Type B pancreatic cell (in vitro differentiated cells): ENCODE measurements at places on chromosomes 4 and X. TPM values are rescaled to one million over a fixed set of nuclear protein-coding genes. Genes with fewer than 3 reads are reported as not detected.
A peak's percentile ranks its signal among the peaks of the same experiment; 100 is the strongest.

- peaks cover 4% of the 10 kb centered on the region for H3K4me1 ChIP-seq
- H3K27me3 ChIP-seq, result no peaks in the 10 kb centered on the region
- H3K4me3 ChIP-seq, result no peak overlapping the region
These were observed 80.9 kb downstream of the C4orf33 start for GRCh38 chr4:129176864-129177263.

- H3K36me3 ChIP-seq, result no peaks in the 10 kb centered on the region
- peaks cover 6% of the 10 kb centered on the region for H3K4me1 ChIP-seq
- H3K4me3 ChIP-seq, result no peak overlapping the region
- no peak overlapping the region for H3K27ac ChIP-seq
These were observed 96.4 kb downstream of the ANXA10 start for GRCh38 chr4:168188754-168189153.

- peaks cover 8% of the 10 kb centered on the region for H3K4me1 ChIP-seq
- no peak overlapping the region for H3K4me3 ChIP-seq
- no peak overlapping the region for H3K27ac ChIP-seq
- H3K27me3 ChIP-seq, result no peaks in the 10 kb centered on the region
- no peak for DNase-seq
These were observed 24.0 kb downstream of the SMIM14 start for GRCh38 chr4:39614487-39615162.

DNA sequence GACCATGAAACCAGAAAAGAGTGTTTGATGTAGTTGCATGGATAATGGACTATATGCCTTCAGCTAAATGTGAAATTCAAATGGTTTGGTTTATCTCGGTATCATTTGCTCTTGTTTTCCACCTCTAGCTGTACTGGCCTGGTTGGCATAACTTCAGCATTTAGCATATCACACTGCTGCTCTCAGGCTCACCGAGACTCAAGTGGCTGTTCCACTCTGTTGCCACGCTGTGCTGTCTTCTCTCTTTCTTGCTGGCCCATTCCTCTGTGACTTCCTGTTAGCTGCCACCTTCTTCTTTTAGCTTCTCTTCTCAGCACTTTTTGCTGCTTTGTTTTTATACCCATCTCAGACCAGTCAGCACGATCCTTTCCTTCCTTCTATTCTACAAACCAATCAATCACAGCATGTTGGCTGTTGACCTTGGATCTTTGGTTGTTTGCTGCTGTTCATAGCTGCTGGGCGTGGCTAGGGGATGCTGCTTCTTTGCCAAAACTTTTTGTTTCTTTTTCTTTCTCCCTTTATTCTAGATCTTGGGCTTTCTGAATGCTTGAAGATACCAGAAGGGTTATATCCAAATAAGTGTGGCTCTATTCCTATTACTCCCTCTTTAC lies 24.0 kb downstream of the INTS6L start:
- H3K27ac ChIP-seq, result no peak overlapping the region
- H3K27me3 ChIP-seq, result no peaks in the 10 kb centered on the region
- H3K4me3 ChIP-seq, result no peak overlapping the region
- no peak for DNase-seq

DNA sequence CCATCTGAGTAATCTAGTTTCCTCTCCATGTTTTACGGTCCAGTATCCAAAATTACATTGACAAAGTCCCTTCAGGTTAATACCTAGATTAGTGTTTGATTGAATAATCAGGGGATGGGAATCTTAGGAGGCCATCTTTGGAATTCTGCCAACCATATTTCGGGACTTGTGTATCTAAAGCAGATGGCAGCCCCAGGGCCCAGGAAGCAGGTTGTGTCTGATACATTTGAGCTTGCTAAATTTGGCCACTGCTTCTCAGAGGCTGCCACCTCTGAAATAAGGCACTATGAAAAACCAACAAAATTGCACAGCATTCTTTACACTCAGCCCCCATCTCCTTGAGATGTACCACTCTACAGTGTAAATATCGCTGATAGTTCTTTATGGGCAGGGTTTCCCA lies 102.1 kb downstream of the ASB9 start:
- H3K4me3 ChIP-seq, result no peak overlapping the region
- H3K4me1 ChIP-seq, result no peaks in the 10 kb centered on the region
- no peaks in the 10 kb centered on the region for H3K27me3 ChIP-seq
- no peak overlapping the region for H3K27ac ChIP-seq
- DNase-seq, result no peak

PRDM8 gene
- 1.5 and 6.2 TPM in 2 replicates for total RNA-seq

DNA sequence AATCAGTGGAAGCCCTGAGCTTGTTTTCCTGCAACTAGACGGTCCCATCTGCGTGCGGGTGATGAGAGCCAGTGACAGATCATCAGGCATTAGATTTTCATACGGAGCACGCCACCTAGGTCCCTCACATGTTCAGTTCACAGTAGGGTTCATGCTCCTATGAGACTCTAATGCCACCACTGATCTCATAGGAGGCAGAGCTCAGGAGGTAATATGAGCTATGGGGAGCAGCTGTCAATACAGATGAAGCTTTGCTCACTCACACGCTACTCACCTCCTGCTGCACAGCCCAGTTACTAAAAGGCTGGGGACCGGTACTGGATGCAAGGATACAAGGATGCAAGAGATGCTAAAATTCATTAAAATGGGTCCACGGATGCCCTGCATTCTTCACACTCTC lies 61.2 kb downstream of the DHRSX start:
- no peaks in the 10 kb centered on the region for H3K4me1 ChIP-seq
- H3K27ac ChIP-seq, result no peak overlapping the region
- peaks cover 27% of the 10 kb centered on the region for H3K36me3 ChIP-seq
- H3K4me3 ChIP-seq, result no peak overlapping the region
- no peak for DNase-seq

GRCh38 chrX:72020204-72020603 lies 109.6 kb downstream of the NHSL2 start:
- H3K4me3 ChIP-seq, result no peak overlapping the region
- H3K36me3 ChIP-seq, result no peaks in the 10 kb centered on the region
- H3K4me1 ChIP-seq, result no peaks in the 10 kb centered on the region
- DNase-seq, result no peak
- H3K27me3 ChIP-seq, result peaks cover 2% of the 10 kb centered on the region

GRCh38 chrX:17635231-17635630 lies 102.1 kb upstream of the SCML1 start:
- peak overlapping the region; percentile 70 for H3K27ac ChIP-seq
- peaks cover under 1% of the 10 kb centered on the region for H3K36me3 ChIP-seq
- no peaks in the 10 kb centered on the region for H3K27me3 ChIP-seq
- peak overlapping the region; percentile 83 for H3K4me3 ChIP-seq
- H3K4me1 ChIP-seq, result peaks cover 44% of the 10 kb centered on the region

GAGE12E gene
- not detected in 2 replicates for total RNA-seq

- H3K27me3 ChIP-seq, result no peaks in the 10 kb centered on the region
- no peak overlapping the region for H3K4me3 ChIP-seq
- no peak for DNase-seq
- H3K36me3 ChIP-seq, result no peaks in the 10 kb centered on the region
These were observed 37.0 kb downstream of the AWAT2 start for GRCh38 chrX:70012756-70013155.

DNA sequence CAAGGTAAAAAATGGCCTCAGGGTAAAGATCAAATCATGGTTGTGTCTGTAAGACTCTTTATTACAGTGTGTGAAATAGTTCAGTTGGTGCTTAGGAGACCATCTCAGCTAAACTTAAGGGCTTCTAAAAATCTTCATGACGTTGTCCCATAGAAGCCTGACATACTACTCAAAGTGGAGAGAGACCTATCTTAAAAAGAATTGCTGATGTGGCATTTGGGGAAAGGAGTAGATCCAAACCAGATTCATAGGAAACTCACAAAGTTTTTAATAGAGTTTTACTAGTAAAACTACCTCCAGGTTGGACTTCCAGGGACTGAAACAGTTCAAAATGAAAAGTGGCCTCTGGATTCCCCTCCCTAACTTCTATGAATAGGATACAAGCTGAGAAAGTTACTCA lies 81.6 kb downstream of the ZNF81 start:
- no peaks in the 10 kb centered on the region for H3K27me3 ChIP-seq
- no peak for DNase-seq
- H3K36me3 ChIP-seq, result peaks cover 20% of the 10 kb centered on the region
- no peak overlapping the region for H3K4me3 ChIP-seq

- H3K4me1 ChIP-seq, result peaks cover 26% of the 10 kb centered on the region
- no peak for DNase-seq
- H3K27ac ChIP-seq, result no peak overlapping the region
- H3K4me3 ChIP-seq, result no peak overlapping the region
- no peaks in the 10 kb centered on the region for H3K27me3 ChIP-seq
These were observed 212.2 kb upstream of the MAB21L2 start for GRCh38 chr4:150369434-150370380.

DNA sequence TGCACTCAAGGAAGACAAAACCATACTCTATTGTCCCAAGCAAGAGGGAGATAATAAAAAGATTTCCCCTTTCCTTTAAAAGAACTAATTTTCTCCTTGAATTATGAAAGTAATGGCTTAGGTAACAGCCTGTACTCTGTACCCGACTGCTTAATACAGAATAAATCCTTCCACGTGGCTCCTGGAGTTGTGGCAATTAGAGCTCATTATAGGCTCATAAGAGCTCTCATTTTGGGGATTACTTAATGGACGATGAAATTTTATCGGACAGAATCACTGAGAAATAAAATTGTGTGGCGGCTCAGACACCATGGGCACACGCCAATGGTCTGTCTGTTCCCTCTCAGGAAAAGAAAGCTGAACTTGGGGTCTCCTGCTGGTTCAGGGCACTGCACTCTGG lies 2.8 kb upstream of the GSX2 start:
- peak overlapping the region; percentile 6 for H3K4me3 ChIP-seq
- H3K4me1 ChIP-seq, result peaks cover 20% of the 10 kb centered on the region
- DNase-seq, result no peak
- H3K27ac ChIP-seq, result no peak overlapping the region

DNA sequence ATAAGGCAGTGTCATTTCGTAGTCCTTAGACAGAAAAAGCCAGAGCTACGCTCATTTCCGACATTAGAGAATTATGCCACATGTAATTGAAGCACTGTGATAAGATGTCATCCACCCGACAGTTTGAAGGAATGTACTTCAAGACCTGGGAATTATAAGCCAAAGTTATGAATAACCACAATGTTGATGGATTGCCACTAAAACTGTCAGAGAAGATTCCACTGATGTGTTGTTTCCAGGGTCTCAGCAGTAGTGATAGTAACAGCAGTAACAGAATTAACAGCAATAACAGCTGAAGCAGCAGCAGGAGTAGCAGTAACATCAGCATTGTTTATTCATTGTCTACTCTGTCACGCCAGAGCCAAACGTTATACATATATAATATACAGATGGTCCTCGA lies 24.7 kb downstream of the RAB33A start:
- no peaks in the 10 kb centered on the region for H3K4me1 ChIP-seq
- H3K4me3 ChIP-seq, result no peak overlapping the region
- no peak for DNase-seq
- peaks cover 3% of the 10 kb centered on the region for H3K27me3 ChIP-seq

- H3K4me1 ChIP-seq, result no peaks in the 10 kb centered on the region
- no peak overlapping the region for H3K4me3 ChIP-seq
- DNase-seq, result no peak
- no peak overlapping the region for H3K27ac ChIP-seq
- H3K27me3 ChIP-seq, result peaks cover 6% of the 10 kb centered on the region
- no peaks in the 10 kb centered on the region for H3K36me3 ChIP-seq
These were observed 72.2 kb upstream of the MXD4 start for GRCh38 chr4:2333916-2334644.

GRCh38 chr4:162422312-162422711 lies 258.5 kb upstream of the FSTL5 start:
- H3K27me3 ChIP-seq, result no peaks in the 10 kb centered on the region
- H3K27ac ChIP-seq, result no peak overlapping the region
- no peak overlapping the region for H3K4me3 ChIP-seq
- H3K36me3 ChIP-seq, result no peaks in the 10 kb centered on the region
- H3K4me1 ChIP-seq, result no peaks in the 10 kb centered on the region

DNA sequence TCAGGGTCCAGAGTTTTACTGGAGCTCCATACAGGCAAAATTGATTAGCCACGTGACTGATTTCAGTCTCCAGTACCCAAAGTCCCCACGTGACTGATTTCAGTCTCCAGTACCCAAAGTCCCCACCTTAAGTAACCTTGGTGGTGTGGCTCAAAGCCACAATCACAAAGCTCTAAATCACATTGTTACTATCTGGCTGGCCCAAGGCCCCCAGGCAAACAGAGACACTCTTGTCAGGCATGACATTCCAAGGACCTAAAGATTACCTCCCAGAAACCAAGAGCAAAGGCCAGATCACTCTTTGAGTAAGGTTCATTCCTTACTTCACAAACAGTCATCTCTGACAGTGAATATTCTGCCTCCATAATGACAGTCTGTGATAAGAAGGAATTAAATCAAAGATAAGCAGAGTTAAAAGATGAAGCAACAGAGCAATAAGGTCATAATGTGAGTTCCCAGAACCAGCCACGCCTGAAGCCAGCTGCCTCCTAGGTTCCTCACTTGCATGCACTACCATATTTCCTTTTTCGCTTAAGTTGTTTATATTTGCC lies 78.5 kb downstream of the ANXA3 start:
- DNase-seq, result no peak
- H3K4me3 ChIP-seq, result peak overlapping the region; percentile 13
- peak overlapping the region; percentile 75 for H3K27ac ChIP-seq
- H3K36me3 ChIP-seq, result no peaks in the 10 kb centered on the region
- H3K4me1 ChIP-seq, result peaks cover 23% of the 10 kb centered on the region
- H3K27me3 ChIP-seq, result no peaks in the 10 kb centered on the region

SPATA4 gene
- total RNA-seq, result 0.33 and 0.75 TPM in 2 replicates

FHL1 gene
- total RNA-seq, result 4.4 and 55.3 TPM in 2 replicates

LRP2BP gene
- 0.74 and 1.0 TPM in 2 replicates for total RNA-seq

GRCh38 chr4:15479089-15479912 lies 9.6 kb downstream of the CC2D2A start:
- peak overlapping the region; percentile 95 for H3K27ac ChIP-seq
- peaks cover 30% of the 10 kb centered on the region for H3K36me3 ChIP-seq
- H3K4me1 ChIP-seq, result peaks cover 6% of the 10 kb centered on the region
- peak overlapping the region; percentile 94 for H3K4me3 ChIP-seq
- DNase-seq, result peak; percentile 71
- no peaks in the 10 kb centered on the region for H3K27me3 ChIP-seq

GRCh38 chrX:28979877-28980276 lies 392.6 kb downstream of the IL1RAPL1 start:
- no peak overlapping the region for H3K27ac ChIP-seq
- H3K4me3 ChIP-seq, result no peak overlapping the region
- no peaks in the 10 kb centered on the region for H3K36me3 ChIP-seq
- no peak for DNase-seq
- H3K27me3 ChIP-seq, result peaks cover 21% of the 10 kb centered on the region
- H3K4me1 ChIP-seq, result no peaks in the 10 kb centered on the region

TMEM128 gene
- total RNA-seq, result 20.1 and 21.8 TPM in 2 replicates

- H3K4me3 ChIP-seq, result no peak overlapping the region
- no peaks in the 10 kb centered on the region for H3K4me1 ChIP-seq
- DNase-seq, result no peak
- H3K27me3 ChIP-seq, result peaks cover 3% of the 10 kb centered on the region
These were observed 1360.7 kb downstream of the ADGRL3 start for GRCh38 chr4:62560858-62561257.

DNA sequence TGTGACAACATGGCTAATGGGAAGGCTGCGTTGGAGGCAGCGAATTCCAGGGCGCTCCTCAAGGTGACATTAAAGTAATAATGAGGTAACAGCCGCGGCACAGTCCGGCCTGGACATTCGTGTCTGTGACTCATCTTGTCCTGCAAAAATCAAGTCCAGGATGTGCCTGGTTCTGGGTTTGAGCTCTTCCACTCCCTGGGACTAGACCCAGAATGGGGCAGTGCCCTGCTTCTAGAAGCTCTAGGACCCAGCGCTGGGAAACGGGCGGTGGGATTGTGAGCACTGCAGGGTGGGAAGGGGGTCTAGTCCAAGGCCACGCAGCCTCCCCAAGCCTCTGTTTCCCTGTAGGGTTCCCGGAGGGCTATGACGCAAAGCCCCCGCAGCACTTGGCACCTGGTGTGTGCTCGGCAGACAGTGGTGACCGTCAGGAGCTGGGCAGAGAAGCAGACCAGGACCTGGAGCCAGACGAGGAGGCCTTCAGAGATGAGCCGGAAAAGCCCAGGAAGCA lies 34.9 kb downstream of the HMX1 start:
- H3K27ac ChIP-seq, result no peak overlapping the region
- no peak overlapping the region for H3K4me3 ChIP-seq

EDA gene
- total RNA-seq, result 3.9 and 4.4 TPM in 2 replicates
